H9 (cell line): ENCODE measurements at places on chromosomes 7 and 10. TPM values are rescaled to one million over a fixed set of nuclear protein-coding genes. Genes with fewer than 3 reads are reported as not detected.

PAPOLB gene
- 0.04 and 0.13 TPM in 2 replicates for total RNA-seq

GRCh38 chr10:7274293-7274692 is 136.5 kb downstream of the SFMBT2 start:
- no peaks in the 10 kb centered on the region; the same call in 1 of the 2 replicates for H3K36me3 ChIP-seq
- no peak for DNase-seq
- no peaks in the 10 kb centered on the region for H3K4me1 ChIP-seq
- H3K27ac ChIP-seq, result no peak overlapping the region

DNA sequence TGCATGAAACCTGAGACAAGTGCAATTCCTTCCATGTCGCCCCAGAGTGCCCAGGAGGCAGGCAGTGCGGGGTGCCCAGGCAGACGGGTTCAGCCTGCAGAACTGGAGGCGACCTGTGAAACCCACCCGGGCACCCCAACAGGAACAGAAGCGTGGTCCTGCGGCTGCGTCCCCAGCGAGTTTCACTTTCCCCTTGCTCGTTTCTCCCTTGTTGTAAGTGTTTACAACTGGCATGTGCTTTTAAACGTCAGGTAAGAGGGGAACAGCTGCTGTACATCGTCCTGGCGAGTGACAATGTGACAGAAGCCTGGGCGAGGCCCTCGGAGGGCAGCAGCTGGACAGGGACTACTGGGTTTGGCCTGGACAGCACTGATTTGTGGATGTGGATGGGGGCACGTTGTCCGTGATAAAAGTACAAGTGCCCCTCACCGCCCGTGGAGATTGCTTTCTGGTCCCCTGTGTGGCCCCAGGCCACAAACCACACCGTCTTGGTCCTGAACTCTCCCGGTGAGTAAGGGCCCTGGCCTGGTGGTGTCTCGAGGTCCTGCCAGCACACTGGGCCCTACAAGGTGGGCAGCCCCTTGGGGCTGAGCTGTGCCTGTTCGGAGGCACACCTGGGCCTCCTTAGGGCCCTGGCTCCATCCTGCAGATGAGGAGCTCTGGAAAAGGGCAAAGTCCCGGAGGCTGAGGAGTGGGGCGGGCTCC is 4.0 kb downstream of the VENTX start:
- no peaks in the 10 kb centered on the region; the same call in 1 of the 2 replicates for H3K36me3 ChIP-seq
- H3K4me3 ChIP-seq, result no peak overlapping the region
- peaks cover 8% of the 10 kb centered on the region; the same call in 1 of the 2 replicates for H3K27me3 ChIP-seq
- H3K27ac ChIP-seq, result no peak overlapping the region
- DNase-seq, result no peak

GRCh38 chr7:136692221-136692620 is 176.2 kb upstream of the CHRM2 start:
- no peak for DNase-seq
- no peaks in the 10 kb centered on the region for H3K27me3 ChIP-seq
- no peaks in the 10 kb centered on the region for H3K4me1 ChIP-seq
- H3K27ac ChIP-seq, result no peak overlapping the region
- H3K36me3 ChIP-seq, result no peaks in the 10 kb centered on the region
- no peak overlapping the region for H3K4me3 ChIP-seq

DNA sequence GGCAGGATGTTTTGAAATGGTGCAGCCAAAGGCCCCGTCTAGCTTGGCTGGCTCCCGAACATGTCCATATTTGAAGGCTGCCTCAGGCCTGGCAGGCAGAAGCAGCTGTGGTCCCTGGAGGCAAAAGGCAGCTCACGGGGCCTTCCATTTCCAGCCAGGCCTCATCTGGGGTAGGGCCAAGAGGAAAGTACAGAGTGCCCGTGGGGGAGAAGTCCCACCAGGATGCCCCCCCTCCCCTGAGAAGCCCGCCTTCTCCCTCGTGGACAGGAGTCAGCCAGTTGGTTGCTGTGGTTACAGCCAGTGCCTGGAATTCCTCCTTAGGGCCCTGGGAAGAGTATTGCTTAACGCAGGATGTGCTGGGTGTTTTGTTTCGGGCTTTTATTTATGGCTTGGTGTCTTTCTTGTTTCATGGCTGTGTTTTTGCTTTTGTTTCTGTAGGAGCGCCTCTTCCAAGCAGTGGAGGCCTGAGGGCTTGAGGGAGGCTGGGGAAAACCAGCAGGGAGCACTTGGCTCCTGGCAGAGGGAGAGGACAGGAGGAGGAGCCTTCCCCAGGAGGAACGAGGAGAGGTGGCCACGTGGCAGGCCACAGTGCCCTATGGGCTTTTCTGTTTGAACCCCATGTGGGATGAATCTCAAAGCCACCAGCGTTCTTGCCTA is 45.4 kb downstream of the CHST3 start:
- no peaks in the 10 kb centered on the region for H3K4me1 ChIP-seq
- H3K4me3 ChIP-seq, result no peak overlapping the region
- DNase-seq, result no peak
- H3K27me3 ChIP-seq, result no peaks in the 10 kb centered on the region
- H3K27ac ChIP-seq, result no peak overlapping the region
